NCI-H1092 (cell line): ENCODE measurements at places on chromosomes 4 and X.

DNA sequence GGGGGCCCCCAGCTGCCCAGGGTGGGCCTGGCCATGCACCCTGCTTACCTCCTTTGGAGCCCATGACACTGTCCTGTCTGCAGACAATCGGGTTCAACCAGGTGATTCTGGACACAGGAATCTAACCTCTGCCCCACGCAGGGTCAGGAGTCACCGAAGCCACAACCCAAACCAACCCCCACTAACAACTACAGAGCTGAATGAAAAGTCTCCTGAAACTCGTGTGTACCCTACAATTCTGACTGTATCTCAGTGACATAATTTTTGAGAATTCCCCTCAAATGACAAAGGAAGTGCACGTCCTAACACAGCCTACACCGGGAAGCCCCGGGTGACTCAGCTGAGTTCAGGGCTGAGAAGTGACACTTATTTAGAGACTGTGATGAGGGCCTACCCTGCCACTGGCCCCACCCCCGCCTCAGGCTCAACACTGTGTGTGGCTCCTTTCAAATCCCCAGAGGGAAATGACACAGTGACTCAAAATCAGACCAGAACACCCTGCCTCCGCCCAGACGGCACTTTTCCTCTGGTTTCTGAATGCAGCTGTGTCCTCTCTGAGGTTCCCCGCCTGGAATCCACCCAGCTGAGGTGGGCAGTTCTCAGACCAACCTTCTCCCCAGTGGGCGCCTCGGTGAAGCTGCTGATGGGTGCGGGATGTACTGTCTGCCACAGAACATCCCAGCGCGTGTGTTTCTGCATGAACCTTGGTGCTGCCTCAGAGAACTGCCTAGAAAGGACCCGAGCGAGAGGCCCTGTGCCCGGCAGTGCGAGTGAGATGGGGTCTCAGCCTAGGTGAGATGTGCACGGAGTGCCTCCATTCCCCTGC is 9.9 kb downstream of the TNIP2 start:
- no peak for DNase-seq

GRCh38 chrX:39418254-39418704 is 617.0 kb downstream of the MID1IP1 start:
- no peak for DNase-seq

DNA sequence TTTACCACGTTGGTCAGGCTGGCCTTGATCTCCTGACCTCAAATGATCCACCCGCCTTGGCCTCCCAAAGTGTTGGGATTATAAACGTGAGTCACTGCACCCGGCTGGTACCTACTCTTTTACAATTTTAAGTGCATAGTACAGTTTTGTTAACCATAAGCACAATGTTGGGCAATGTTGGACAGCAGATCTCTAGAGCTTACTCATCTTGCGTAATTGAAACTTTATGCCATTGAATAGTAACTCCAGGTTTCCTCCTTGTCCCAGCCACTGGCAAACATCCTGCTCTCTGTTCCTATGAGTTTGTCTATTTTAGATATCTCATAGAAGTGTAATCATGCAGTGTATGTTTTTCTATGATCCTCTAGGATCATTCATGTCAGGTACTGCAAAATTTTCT is 9.3 kb upstream of the CPE start:
- no peak for DNase-seq

DNA sequence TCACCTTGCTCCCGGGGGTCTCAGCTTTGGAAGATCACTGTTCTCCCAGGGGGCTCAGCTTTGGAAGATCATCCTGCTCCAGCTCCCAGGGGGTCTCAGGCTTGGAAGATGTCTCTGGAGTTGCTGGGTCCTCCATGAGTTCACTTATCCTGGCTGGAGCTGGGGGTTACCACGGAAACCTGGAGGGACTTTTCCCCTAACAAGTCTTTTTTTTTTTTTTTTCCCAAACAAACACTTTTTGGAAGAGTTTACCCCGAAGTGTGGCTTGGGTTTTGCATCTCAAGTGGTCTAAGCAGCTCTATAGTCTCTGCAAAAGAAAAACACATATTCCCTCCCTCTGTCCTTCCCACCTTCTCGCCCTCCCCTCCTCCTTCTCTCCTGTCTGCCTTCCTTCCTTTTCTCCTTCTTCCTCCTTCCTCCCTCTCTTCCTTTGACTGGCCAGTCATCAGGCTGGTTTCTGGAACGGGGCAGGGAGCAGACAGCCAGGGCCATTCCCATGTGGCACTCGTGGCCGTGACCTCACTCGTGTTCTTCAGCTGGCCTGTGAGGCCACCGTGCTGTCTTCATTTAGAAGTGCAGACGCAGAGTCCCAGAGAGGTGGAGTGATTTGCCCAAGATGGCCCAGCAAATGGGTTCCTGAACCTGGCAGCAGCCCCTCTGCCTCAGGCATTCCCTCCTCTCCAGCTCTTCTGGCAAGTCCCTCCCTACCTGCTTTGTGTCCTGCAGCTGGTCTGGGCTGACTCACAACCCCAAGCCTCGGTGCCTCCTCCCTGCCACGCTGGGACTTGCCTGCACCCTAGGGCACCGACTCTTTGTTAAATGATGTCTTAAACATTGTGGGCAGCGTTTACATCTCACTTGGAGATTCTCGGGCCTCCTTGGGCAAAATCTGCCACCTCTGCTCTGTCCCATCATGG is 25.9 kb upstream of the HMX1 start:
- no peak for DNase-seq

DNA sequence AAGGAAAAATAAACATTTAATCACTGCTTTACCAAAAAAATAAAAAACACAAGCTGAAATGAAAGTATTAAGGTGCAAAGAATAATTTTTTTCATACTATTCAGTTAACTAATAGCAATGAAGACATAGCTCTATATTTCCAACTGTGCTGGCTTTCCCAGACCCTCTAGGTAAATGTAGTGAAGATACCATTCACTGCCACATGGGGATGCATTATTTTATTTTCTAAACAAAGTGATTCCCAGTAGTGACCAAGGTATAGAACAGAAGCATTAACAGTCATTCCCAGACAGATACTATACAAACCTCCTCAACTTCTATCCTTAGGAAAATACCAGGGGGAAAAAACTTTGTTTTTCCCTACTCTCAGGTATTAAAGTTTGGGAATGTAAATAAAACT is 39.4 kb downstream of the ANTXR2 start:
- DNase-seq = no peak

- no peak for DNase-seq
Measured at GRCh38 chrX:123590842-123591486, 141.9 kb downstream of the THOC2 start.

DNA sequence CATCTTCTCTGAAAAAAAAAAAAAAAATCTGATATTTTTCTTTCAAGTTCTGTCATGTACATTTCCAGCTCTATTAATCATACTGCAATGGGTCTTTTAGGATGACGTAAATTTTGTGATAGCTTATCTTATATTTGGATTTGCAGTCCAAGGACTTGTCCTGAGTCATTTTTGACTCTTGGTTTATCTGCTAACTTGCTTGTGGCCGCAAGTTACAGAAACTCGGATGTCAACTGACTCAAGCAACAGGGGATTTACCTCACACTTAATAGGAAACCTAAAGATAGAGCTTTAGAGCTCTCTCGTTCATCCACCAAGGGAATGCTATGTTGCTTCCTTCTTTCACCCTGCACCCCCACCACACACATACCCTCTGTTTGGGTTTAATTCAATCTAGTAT is 1433.8 kb upstream of the TENM3 start:
- no peak for DNase-seq

DNA sequence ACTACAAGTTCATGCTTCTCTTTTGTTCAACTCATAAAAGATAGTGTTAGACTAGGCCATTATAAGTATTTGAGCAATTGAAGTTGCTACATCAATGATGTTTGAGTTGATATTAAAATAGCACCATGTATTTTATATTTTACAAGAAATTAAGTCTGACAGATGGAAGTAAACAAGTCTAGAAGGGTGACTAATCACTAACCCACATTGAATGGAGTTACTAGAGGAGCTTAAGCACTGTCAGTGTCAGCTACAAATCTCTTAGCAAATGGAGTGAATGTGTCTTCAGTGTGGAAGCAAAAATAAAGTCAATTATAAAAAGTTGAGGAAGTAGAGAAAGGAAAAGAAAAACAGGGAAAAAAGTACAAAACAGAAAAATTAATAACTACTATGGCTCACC is 592.5 kb downstream of the PCDH18 start:
- no peak for DNase-seq

DNA sequence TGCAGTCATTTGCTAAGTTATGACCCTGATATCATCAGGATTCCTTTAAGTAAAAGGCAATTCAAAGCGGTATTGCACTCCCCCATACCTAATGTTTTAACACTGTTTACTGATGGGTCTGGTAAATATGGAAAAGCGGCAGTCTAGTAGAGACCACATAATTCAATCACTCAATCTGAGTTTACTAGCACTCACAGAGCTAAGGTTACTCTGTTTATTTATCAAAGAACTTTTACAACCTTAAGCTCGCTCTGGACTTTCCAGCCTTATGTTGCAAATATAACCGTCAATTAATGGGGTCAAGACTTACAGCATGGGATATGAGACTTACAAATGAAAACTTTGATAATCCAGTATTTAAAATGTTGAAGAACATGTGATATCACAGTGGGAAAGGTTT is 124.5 kb upstream of the ZCCHC13 start:
- DNase-seq = no peak

DNA sequence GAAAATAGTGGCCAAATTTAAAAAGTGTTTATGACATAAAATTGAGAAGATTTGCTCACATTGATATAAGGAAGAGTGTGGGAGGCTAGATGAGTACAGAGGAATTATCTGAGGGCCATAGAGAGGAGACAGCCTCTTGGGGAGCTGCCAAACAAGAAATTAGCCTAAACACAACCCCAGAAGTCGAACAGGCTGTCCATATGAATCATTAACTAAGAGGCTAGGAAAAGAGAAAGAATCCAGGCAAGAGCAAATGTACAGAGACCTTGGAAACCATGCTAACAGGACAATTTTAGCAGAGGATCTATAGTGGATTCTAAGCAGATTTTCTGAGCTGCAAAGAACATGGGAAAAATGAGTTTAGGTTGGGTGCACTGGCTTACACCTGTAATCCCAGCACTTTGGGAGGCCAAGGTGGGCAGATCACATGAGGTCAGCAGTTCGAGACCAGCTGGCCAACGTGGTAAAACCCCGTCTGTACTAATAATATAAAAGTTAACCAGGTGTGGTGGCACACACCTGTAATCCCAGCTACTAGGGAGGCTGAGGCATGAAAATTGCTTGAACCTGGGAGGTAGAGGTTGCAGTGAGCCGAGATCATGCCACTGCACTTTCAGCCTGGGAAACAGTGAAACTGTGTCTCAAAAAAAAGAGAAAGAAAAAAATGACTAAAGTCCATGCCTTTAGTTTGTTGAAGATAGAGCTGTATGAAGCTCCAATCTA is 76.1 kb downstream of the NWD2 start:
- no peak for DNase-seq

DNA sequence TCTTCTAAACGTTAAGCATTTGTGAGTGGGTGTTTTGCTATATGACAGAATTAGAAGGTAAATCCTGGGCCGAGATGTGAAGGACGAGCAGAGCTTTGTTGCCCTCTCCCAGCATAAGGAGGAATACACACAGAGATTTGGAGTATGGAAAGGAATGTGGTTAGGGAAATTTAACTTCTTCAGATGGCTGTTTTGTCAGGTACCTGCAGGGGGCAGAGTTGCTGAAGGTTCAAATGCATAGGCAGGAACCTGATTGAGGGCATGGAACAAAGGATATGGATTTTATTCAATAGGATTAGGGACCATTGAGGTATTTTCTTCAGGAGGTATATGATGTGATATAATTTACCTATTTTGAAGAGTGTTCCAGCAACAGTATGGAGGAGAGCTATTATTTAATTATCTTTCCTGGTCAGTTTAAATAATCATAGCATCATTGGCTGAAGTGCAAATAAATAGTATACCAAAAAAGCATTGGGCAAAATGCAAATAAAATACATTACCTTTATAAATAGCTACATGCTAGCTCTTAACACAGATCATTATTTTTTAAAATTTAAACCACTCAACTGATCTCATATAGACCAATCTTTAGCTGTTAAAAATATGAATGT is 143.6 kb downstream of the SLIT2 start:
- peak; percentile 46 for DNase-seq

GRCh38 chr4:173418639-173419038 is 19.7 kb upstream of the SCRG1 start:
- DNase-seq = no peak

GRCh38 chr4:154526151-154526550 is 24.0 kb downstream of the PLRG1 start:
- no peak for DNase-seq

GRCh38 chrX:1719270-1719669 is 104.4 kb downstream of the ASMT start:
- no peak for DNase-seq

DNA sequence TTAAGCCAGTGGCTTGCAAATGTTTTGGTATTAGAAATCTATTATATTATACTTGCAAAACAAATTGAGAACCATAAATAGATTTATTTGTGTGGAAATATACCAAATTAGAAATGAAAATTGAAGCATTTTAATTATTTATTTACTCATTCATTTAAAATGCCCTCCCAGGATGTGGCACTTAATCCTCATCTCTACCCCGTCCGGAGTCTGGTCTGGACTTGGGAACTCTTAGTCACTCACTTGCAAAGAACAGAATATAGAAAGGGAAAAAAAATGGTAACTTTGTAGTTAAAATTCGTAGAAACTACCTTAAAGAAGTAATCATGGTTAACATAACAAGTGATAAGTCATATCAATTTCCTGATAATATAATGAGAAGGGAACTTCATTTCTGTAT is 775.9 kb upstream of the INTU start:
- DNase-seq = no peak

GRCh38 chr4:3346146-3346545 is 53.3 kb downstream of the RGS12 start:
- DNase-seq = peak; percentile 43

DNA sequence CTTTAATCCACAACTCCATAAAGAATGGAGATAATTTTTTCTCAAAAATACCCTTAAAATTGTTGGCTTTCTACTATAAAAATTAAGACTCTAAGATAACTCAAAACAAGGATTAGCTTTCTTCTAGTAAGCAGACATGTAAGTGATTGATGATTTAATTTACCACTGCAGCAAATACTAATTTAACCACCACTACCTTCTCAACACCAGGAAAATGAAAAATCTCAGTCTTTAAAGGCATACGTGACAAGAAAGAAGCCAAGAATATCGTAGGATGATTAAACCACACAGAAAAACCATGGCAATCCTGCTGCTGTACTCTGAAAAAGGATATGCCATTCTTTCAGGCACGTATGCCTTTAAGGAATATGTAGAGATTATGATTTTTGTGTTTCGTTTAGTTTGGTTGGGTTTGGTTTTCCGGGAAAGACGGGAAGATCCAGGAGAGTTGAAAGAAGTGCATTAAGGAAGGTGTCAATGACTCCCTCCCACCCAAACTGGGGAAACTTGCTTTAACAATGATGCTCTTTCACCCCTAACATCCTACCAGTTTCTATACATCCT is 881 bp downstream of the LRCH2 start:
- no peak for DNase-seq

- DNase-seq = no peak
Measured at GRCh38 chr4:152509595-152510225, 26.2 kb downstream of the FBXW7 start.

DNA sequence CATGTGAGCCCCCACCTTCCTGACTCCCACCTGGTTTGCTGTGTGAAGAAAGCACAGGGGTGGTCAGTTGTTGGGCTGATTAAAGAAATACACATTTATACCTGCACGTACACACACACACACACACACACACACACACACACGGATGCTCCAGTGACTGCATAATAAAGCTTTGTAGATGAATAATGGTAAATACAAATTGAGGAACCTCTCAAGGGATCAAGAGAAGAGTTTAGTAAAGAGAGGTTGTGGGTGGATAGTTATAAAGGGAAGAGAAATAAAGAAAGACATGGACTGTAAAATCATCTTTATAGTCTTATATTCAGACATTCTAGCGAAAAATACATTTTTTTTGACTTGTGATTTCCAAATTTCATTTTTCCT is 144.1 kb downstream of the MGST2 start:
- no peak for DNase-seq
